ENCODE measurements at places on chromosomes 2 and 18. TPM values are rescaled to one million over a fixed set of nuclear protein-coding genes. Genes with fewer than 3 reads are reported as not detected.

GRCh38 chr18:2908166-2908945, 61.5 kb downstream of the EMILIN2 start:
- no peaks in the 10 kb centered on the region for H3K27me3 ChIP-seq
- H3K4me1 ChIP-seq, result peaks cover 9% of the 10 kb centered on the region
- H3K36me3 ChIP-seq, result peaks cover 3% of the 10 kb centered on the region

Gene IGFBP5
- total RNA-seq, result 422 TPM

Gene SCN2A
- total RNA-seq, result 8.2 TPM

Gene MYCN
- total RNA-seq, result 2.6 TPM

GRCh38 chr2:85199698-85200097, 66.5 kb downstream of the TCF7L1 start:
- H3K36me3 ChIP-seq, result no peaks in the 10 kb centered on the region
- DNase-seq, result no peak
- H3K27ac ChIP-seq, result no peak overlapping the region
- no peaks in the 10 kb centered on the region for H3K4me1 ChIP-seq
- H3K27me3 ChIP-seq, result no peaks in the 10 kb centered on the region

Gene FTCDNL1
- 0.45 TPM for total RNA-seq

GRCh38 chr18:5941890-5942289, 46.6 kb upstream of the TMEM200C start:
- H3K27me3 ChIP-seq, result peaks cover 3% of the 10 kb centered on the region
- no peak overlapping the region for H3K4me3 ChIP-seq
- DNase-seq, result no peak
- no peak overlapping the region for H3K27ac ChIP-seq

Gene GREB1L
- total RNA-seq, result 16.2 TPM

- H3K4me1 ChIP-seq, result no peaks in the 10 kb centered on the region
- H3K4me3 ChIP-seq, result no peak overlapping the region
- no peaks in the 10 kb centered on the region for H3K36me3 ChIP-seq
Measured at GRCh38 chr2:174873471-174873870, 109.2 kb upstream of the CHRNA1 start.

Gene TUBA3E
- not detected for total RNA-seq

- no peak overlapping the region for H3K4me3 ChIP-seq
- DNase-seq, result no peak
- no peaks in the 10 kb centered on the region for H3K27me3 ChIP-seq
- no peaks in the 10 kb centered on the region for H3K36me3 ChIP-seq
- H3K27ac ChIP-seq, result no peak overlapping the region
Measured at GRCh38 chr18:1657876-1658275, 753.2 kb downstream of the ADCYAP1 start.

- H3K27ac ChIP-seq, result no peak overlapping the region
- DNase-seq, result no peak
- no peaks in the 10 kb centered on the region for H3K27me3 ChIP-seq
- H3K4me1 ChIP-seq, result no peaks in the 10 kb centered on the region
- no peak overlapping the region for H3K4me3 ChIP-seq
Measured at GRCh38 chr2:176924909-176925534, 287.6 kb upstream of the HNRNPA3 start.

DNA sequence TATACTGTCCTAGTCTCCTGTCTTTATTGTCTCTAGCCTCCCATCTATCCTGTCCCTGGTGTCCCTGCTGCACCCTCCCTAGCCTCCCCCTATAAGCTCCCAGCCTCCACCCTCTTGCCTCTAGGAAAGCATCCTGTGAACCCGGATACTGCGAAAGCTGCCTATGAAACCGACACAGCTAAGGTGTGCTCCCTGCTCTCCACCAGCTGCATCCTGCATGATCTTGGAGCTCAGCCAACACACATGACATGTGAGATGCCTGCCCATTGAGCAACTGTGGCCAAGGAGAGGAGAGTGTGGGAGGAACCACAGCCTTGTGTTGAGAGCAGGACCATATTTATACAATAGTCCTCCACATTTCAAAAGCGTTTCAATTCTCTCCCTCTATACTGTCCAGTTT, 187.1 kb downstream of the ZBTB7C start:
- no peaks in the 10 kb centered on the region for H3K4me1 ChIP-seq
- peak; percentile 39 for DNase-seq
- no peaks in the 10 kb centered on the region for H3K36me3 ChIP-seq
- peaks cover 13% of the 10 kb centered on the region for H3K27me3 ChIP-seq
- H3K27ac ChIP-seq, result no peak overlapping the region

Gene GPR39
- 4.0 TPM for total RNA-seq

DNA sequence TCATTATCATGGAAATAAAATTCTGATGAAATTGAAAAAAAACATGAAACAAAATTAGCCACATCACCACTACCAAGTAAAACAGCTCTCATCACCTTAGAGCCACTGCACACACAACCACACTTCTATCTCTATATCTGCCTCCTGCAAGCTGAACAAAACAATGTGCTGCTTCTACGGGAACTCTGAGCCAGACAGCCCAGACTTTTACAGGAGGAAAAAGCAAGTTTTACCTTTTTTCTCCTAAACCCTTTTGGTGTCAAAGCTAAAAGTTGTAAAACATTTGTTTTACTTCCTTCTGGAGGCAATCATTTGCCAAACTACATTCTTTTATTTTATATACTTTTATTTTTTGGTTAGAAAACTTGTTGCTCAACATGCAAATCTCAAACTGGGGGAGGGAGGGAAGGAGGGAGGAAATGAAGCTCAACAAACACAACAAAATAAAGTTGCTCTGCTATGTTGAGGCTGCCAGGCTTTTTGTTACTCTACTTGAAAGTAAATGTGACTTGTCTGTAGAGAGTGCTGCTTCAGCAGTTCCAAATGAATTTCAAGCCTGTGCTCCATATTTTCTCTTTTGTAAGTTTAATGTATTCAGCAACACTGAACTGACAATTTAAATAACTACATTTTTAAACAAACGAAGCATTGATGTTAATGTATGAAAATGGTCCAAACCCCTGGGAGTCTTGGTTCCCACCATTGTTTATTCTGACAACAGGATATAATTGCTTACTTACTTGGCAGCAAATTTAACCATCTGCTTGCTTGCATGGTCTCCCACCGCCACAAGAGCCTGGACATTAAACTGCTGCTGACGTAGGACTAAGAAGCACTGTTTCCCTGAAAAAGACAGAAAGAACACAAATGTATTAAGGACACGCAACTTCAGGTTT, 24.5 kb downstream of the DARS1 start:
- H3K36me3 ChIP-seq, result peaks cover 7% of the 10 kb centered on the region
- H3K4me1 ChIP-seq, result peaks cover 5% of the 10 kb centered on the region
- peak; percentile 80 for DNase-seq
- H3K27ac ChIP-seq, result peak overlapping the region; percentile 22
- H3K4me3 ChIP-seq, result no peak overlapping the region
- no peaks in the 10 kb centered on the region for H3K27me3 ChIP-seq

Gene ANKRD30B
- not detected for total RNA-seq

Gene MOGAT1
- not detected for total RNA-seq

Gene SERPINB10
- not detected for total RNA-seq
